HFF-Myc (cell line): ENCODE measurements at places on chromosomes 2 and 18.

- DNase-seq = no peak
These were observed 54.0 kb downstream of the PELI1 start for GRCh38 chr2:64090264-64090663.

DNA sequence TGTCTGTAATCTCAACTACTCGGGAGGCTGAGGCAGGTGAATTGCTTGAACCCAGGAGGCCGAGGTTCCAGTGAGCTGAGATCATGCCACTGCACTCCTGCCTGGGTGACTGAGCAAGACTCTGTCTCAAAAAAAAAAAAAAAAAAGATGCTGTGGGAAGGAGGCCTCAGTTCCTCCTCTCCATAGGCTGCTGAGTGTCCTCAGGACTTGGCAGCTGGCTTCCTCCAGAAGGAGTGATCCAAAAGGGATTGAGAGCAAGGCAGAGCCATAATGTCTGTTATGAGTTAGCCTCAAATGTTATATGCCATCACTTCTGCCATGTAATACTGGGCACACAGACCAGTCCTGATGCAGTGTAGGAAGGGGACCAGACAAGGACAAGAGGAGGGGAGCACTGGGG, 6.6 kb upstream of the NPC1 start:
- DNase-seq = no peak

- no peak for DNase-seq
These were observed at the start of gene GPR155 for GRCh38 chr2:174486563-174487107. GPR155 (minus strand) TSS chr2:174487029; CDS start chr2:174481956, 5,073 bp downstream.

DNA sequence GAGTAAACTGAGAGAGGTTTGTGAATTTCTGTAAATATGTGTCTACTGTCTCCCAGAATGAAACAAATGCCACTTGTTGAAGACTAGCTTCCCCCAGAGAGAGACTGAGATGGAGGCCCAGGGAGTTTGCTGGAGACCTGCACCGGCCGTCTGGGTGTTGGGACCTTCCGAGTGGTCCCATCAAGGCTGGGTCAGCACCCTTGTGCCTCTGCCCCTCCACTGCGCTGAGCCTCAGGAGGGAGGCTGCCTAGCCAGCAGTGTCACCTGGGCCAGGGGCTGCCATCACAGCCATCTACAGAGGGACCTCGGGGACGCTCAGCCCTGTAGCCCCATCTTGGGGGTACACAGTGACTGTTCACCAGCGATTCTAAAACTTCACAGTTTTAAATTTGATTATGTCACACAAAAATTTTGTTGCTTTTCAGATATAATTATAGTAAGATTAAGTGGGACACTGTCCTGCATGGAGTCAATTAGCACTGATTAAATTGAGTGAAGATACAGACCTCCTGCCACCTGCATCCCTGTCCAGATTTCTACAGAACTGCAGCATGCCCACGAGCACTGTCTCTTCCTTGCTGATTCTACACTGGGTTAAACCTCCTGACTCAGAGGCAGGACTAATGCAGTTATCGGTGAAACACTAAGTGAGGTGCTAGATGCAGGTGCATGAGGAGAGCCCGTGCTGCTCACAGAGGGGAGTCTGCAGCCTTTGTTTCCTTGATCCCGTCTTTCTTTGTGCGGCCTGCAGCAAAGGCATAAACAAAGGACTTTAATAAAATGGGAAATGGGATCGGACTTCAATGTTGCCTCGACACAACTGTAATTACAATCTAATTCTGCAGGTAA, 50.5 kb downstream of the TMEM18 start:
- no peak for DNase-seq

DNA sequence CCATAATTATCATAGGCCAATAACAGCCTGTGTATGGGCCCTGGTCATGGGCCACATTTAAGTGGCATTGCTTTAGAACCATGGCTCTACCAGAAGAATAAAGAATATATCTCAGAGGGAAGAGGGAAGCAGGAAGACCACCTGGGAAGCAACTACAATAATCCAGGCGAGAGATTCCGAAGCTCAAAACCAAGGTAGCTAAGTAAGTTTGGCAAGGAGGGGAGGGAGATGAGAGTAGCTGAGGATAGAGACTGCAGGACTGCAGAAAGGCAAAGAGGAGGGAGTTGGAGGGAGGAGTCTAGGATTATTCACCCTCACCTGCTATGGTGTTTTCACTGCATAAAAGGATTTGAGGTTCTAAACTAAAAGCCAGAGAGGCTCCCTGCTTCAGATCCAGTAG, 293.5 kb downstream of the SETBP1 start:
- DNase-seq = no peak

- DNase-seq = no peak
These were observed 403 bp downstream of the MAP2 start for GRCh38 chr2:209424199-209424701.

- DNase-seq = no peak
These were observed 1.3 kb downstream of the RASGRP3 start for GRCh38 chr2:33477473-33478468.
